ENCODE measurements at places on chromosomes 7 and 10.

- no peak for DNase-seq
Observed at GRCh38 chr10:77403761-77404160, 233.8 kb downstream of the KCNMA1 start.

DNA sequence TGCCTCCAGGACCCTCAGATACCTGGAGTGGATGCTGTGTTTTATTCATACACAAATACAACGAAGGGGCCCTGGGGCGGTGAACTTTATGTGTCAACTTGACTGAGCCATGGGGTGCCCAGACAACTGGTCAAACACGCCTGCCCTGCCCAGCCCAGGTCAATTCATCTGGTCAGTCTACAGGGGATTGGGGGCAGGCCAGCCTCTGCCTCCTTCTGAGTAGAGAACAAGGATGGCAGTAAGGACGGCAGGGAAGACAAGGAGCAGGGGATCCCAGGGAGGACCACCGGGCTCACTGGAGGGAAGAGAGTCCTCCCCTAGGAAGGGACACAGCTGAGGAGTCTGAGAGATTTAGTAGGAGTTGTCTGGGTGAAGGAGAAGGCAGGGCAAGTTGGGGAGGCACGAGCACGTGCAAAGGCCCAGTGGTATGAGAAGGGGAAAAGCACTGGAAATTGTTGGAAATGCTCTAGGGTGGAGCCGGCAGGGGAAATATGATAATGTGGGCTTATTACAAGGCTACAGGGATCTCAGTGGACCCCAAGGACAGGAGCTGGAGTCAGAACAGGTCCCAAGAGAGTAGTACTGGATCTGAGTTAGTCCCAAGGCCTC is 63.4 kb downstream of the MYL10 start:
- DNase-seq, result no peak

- DNase-seq, result no peak
Observed at GRCh38 chr7:36037121-36037662, 115.9 kb upstream of the EEPD1 start.

DNA sequence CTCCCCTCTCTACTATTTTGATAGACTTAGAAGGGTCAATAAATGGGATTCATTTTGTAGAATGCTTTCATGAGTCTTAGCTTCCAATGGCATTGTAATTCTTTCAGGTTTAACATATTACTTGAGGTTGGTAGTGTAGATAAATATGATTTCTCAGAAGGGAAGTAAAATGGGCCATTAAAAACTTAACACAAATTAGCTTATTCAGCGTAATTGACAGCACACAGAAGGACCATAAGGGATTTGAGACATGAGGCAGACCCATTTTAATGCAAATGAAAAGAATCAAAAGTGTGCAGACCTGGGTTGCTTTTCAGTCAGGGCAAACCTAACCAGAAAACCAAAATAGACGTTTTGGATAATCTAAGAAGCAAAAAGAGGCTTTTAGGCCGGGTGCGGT is 156.6 kb upstream of the CNTNAP2 start:
- no peak for DNase-seq

DNA sequence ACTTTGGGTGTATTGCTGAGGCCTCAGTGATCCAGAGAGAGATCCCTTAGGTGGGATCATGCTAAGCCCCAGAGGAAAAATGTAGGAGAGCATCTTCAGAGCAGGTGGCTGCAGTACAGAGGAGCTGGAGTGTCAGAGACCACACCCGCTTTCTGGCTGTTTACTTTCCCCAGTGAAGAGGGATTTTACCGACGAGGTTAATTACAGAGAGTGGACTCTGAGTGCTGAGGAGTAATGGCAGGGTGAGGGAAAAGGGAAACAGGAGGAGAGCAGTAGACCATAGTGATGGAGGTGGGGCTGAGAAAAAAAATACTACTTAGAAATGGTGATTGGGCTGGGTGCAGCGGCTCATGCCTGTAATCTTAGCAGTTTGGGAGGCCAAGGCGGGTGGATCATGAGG is 43.3 kb upstream of the HBP1 start:
- no peak for DNase-seq

DNA sequence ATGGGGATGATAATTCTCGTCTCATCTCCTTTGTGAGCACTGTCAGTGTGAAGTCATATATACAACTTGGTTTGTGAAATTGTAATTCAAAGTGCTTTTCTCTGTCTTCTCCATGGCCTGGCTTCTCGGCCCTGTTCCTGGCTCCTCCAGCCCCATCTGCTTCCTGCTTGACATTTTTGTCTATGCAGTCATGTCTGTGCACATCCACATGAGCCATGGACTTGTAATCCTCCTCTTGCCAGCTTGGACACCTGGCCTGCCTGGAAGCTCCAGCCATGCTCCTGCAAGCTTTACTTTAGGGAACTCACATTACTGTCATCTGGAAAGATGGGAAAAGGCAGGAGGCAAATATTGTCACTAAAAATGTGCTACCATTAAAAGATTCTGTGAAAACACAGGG is 576.0 kb upstream of the DPP6 start:
- no peak for DNase-seq

- DNase-seq, result no peak
Observed at GRCh38 chr7:47817917-47818316, 130.3 kb downstream of the PKD1L1 start.

GRCh38 chr7:135175931-135176330 is 5.4 kb upstream of the CYREN start:
- DNase-seq, result no peak

DNA sequence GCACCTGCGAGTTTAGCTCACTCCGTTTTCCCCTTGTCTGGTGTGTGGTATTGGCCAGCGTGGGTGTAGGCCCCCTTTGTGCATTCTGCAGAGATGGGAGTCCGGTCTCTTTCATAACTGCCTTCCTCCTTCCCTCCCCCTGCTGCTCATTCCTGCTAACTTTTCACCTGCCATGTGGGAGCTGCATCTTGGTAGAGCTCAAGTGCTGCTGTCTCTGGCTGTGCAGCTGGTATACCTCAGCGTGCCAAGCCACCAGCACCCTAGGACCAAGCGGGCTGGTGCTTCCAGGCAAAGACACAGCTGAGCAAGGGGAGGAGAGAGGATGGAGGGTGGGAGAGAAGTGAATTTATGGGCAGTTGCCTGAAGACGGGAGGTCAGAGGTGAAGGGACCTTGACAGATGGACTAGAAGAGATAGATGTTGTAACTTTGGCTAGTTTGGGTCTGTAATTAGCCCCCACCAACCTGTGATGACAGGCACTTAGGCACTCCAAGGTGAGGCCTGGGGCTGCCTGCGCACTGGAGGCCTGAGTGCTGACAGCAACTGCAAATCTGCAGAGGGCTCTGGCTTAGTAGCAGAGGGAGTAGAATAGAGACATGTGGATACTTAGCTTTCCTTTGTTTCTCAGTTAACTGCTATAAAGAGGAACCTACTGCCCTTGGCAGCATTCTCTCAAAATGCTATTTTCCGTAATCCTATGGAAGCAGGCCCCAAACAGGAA is 148.8 kb upstream of the AGK start:
- DNase-seq, result no peak

DNA sequence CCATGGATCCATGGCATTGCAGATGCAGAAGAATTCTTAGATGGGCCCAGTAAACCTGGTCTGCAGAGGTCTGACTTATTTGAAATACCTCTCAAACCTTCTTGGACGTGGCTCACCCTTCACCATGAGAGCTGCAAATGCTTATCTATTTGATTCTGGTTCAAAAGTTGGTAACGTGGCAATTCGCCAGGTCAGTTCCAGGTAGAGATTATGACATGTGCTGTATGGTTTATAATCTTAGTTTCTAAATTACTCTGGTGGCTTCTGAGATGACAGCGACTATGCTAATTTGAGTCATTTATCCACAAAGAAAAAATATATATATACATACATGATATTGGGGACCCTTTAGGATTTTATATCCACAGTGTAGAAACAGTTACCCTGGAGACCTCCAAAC is 68.8 kb downstream of the NRP1 start:
- no peak for DNase-seq

- DNase-seq, result no peak
Observed at GRCh38 chr10:133151543-133151972, 8.5 kb upstream of the KNDC1 start.

DNA sequence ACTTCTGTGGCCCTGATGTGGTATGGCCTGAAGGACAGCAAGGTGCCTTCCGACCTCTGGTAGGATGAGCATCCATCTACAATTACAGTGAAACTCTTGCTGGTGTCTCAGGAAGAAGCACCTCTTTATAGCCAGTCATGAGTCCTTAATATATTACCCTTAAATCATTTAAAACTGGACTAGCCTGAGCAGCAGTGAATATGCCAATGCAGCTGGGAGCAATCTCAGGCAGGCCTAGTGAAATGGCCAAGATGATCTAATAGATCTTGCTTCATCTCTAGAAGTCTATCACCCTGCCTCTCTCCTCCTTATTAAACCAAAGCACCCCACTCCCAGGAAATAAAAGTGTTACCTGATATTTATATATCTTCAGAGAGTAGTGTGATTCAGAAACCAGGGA is 66.7 kb upstream of the SORCS3 start:
- no peak for DNase-seq

GRCh38 chr10:43983856-43984271 is 335.2 kb upstream of the ZNF32 start:
- DNase-seq, result no peak

GRCh38 chr10:127926455-127926854 is 19.6 kb downstream of the PTPRE start:
- DNase-seq, result peak; percentile 22

GRCh38 chr7:27295236-27295635 is 52.6 kb downstream of the EVX1 start:
- DNase-seq, result no peak

DNA sequence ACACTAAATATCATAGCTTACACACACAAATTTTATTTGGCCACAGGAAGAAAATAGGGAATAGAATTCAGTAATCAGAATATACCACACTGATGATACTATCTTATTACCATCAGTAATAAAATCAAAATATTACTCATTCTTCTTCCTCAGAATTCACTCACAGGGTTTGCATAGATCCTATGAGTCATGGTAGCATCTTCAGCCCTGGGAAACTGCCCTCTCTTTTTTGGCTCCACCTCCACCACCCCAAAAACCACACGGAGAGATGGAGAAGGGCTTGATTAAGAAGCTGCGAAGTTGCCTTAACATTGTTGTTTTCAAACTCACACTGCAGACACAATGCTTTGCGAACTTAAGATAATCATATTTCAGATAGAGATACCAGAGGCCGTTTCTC is 154.1 kb upstream of the AHR start:
- DNase-seq, result peak; percentile 64

- DNase-seq, result no peak
Observed at GRCh38 chr7:54838175-54838910, 79.3 kb upstream of the SEC61G start.

DNA sequence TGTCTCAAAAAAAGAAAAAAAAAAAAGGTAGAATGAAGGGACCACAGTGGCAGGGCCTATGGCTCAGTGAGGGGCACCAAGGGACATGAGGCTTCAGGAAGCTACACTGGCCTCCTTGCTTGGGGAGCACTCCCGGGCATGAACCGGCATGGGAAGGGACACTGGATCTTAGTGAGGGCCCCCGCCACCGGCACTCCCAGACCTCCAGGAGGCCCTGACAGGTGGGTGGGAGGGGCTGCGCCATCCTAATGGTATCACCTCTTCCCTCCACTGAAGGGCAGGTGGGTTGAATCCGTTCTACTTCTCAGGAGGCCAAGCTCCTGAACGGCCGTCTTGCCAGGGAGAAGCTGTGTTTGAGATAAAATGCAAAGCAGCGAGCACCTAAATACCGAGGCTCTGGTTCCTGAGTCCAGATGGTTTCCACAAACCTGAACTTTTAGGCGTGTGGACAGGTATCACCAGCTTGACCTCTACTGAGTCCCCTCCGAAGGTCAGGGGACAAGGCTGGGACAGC is 69.8 kb downstream of the C10orf143 start:
- no peak for DNase-seq

GRCh38 chr7:7761340-7761973 is 43.0 kb upstream of the RPA3 start:
- DNase-seq, result no peak

DNA sequence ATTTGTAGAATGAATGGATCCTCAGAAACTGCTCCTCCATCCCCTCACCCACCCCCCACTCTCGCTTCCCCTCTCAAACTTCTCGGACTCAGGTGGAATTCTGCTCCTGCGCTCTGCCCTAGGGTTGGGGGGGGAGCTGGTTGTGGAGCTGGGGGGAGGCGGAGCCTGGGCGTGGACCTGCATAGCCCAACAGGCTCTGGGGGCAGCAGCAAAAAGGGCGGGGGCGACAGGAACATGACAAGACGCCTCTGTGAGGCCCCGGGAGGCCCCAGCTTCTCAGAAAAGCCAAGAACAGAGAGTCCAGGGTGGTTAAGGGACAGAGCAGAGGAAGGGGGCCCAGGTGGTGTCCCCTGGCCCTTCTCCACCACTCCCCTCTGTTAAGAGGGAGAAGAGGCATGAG is 3.5 kb downstream of the TSC22D4 start:
- no peak for DNase-seq

GRCh38 chr7:24970676-24971075 is 9.3 kb downstream of the OSBPL3 start:
- no peak for DNase-seq

- DNase-seq, result no peak
Observed at GRCh38 chr7:17405786-17406185, 107.3 kb downstream of the AHR start.

DNA sequence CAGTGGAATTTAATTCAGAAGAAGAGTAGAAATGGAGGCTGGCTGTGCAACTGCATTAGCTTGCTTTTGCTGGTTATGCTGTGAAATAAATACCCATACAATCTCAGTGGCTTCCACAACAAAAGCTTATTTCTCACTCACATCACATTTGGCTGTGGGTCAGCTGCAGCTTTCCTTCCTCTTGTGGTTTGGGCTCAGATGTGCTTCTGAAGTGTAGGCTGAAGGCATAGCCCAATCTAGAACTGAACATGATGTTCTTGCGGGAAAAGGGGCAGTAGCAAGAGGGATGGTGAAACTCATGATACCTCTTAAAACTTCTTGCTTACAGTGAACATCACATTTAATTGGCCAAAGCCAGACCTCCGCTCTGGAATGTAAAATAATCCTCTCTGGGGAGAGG is 119.9 kb downstream of the HECW1 start:
- DNase-seq, result no peak

DNA sequence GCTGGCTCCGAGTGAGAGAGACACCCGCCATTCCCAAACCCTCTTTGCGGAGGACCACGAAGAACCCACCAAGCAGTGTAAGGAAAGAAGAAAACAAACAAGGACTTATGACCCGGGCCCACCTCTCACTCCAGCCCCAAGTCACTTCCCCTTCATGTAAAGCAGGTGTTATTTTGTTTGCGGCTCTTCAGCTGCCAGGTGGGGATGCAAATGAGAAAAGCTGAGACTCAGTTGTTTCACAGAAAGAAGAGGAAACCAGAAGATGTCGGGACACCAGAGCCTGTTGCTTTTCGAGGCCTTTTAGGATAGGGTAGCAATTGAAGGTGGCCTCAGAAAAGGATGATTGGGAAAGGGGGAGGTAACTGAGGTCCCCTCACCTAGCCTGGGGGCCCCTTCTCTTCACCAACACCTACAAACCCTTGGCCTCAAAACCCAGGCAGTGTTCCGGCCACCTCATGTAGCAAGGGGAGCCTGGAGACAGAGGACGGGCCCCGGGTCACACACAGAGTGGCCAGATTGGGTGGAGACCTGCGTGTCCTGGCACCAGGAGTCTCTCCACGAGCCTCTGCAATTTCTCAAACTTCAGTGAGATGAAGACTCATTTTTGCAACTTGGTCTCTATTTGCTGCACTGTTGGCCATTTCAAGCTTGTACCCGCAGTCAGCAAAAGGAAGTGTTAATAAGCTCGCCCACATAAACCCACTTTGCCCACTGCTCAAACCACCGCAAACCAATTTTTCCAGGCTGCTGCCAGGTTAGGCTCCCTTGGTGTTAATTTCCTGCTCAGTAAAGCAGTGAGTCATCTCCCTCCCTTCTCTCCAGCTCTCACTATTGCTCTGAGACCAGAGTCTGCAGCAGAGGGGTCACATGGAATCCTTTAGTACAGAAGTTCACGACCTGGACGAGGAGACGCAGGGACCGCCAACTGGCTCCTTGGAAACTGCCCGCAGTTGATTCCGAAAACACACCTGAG is 45.5 kb downstream of the AOC1 start:
- DNase-seq, result no peak
